Fibroblast of mammary gland (primary cell): ENCODE measurements at places on chromosomes 5 and 9.

- DNase-seq = no peak
These were observed 14.2 kb downstream of the HSPA9 start for GRCh38 chr5:138560971-138561370.

GRCh38 chr5:166961913-166962312 is 1329.5 kb upstream of the WWC1 start:
- DNase-seq = no peak

GRCh38 chr5:140142856-140143255 is 17.1 kb downstream of the IGIP start:
- DNase-seq = no peak

GRCh38 chr5:27129926-27130325 is 91.5 kb upstream of the CDH9 start:
- no peak for DNase-seq

DNA sequence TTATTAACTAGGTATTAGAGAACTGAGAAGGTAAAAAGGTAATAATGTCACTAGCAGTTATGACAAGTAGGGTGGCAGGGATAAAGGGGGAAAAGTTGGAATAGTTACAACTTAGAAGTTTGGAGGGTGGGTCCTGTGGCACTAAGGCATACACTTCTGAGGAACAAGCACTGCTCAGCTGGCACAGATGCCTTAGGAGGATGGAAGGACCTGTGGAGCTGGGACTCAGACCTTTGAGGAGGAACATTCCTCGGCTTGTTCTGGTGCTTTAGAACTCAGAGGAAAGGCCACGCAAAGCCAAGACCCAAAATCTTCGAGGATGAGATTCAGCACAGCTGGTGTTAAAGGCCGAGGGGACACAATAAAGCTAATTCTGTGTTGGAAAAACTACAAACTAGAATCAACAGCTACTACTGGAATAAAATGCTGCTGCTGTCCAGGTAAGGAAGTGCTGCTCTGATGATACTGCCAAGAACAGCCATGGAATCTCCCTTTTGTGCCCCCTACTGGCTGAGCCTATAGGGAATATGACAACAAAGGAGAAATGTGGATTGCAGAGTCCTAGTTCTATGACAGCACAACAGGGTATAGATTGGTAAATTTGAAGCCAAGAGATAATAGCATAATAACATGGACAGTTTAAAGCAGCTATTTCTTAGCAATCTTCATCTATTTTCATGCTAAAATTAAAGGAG is 126.7 kb downstream of the SLC25A46 start:
- peak; percentile 53 for DNase-seq

- DNase-seq = no peak
These were observed 4.7 kb downstream of the PAX5 start for GRCh38 chr9:37029304-37029775.

GRCh38 chr5:122262103-122262502 is 49.9 kb upstream of the SNCAIP start:
- DNase-seq = peak; percentile 79

GRCh38 chr9:119370816-119371215 is 1.6 kb upstream of the BRINP1 start:
- peak; percentile 31 for DNase-seq

- no peak for DNase-seq
These were observed 12.2 kb downstream of the SPINK1 start for GRCh38 chr5:147819261-147819770.

DNA sequence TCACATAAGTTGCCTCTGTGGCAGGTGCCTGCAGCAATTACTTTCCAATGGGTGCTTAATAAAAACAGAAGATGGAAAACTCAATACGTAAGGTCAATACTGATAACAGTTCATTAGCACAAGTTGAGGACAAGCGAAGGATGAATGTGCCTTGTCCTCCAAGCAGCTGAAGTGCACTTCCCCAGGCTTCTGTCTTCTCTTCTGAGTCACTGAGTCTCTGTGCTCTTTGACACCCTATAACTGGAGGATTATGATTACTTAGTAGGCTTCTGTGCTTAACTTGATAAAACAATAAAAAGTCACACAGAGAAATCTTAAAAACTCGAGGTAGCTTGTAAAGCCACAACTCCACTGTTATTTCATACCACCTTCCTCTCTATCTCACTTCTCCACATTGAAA is 216.6 kb upstream of the ADCY2 start:
- DNase-seq = no peak

GRCh38 chr5:72788866-72789505 is 27.5 kb upstream of the TNPO1 start:
- DNase-seq = peak; percentile 26

- no peak for DNase-seq
These were observed 36.0 kb downstream of the SARDH start for GRCh38 chr9:133701981-133702797.

DNA sequence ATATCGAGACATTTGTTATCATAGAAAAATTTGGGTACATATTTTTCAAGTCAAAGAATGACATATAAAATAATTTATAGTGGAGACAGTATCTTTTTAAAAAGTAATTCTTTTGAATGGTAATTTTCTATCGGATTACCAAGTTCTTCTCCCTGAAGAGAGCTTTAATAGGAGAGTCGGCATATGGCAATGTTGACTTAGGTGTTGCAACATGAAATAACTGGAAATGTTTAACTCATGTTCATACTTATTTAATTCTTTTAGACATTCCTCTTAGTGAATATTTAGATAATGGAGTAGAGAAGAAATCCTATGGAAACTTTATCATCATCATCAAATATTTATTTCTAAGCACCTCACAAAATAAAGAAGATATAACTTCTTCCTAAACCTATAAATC is 118.2 kb upstream of the CTNND2 start:
- no peak for DNase-seq

DNA sequence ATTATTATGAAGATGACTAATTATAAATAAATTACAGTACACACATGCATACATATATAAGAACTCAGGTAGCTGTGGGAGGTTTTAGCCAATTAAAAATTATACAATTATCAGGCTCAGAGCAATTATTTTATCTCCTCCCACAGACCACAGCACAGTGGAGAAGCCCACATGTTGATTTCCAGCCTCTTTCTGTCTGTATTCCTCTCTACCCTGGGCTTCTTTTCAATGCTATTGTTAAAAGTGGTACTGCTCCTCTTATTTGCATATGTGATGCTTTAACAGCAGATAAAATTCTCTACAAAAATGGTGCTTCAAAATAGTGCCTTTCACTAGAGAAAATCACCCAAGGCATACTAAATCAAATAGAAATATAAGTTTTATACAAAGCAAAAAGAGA is 218.7 kb downstream of the NFIB start:
- DNase-seq = no peak

DNA sequence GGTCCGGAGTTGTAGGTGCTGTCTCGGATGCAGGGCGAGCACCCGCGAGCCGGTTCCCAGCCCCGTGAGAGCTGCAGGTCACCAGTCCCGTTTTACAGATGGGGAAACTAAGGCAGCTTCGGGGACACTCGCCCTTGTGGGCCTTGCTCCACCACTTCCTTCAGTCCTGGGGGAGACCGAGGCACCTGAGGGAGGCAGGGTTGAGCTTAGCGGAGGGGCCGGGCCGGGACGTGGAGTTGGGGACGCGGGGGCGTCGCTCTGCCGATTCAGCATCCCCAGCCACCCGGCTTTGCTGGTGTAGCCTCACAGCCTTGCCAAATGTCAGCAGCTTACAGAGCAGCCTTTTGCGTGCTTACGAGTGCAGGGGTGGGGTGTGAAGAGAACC is 530 bp downstream of the BBLN start:
- peak; percentile 31 for DNase-seq

DNA sequence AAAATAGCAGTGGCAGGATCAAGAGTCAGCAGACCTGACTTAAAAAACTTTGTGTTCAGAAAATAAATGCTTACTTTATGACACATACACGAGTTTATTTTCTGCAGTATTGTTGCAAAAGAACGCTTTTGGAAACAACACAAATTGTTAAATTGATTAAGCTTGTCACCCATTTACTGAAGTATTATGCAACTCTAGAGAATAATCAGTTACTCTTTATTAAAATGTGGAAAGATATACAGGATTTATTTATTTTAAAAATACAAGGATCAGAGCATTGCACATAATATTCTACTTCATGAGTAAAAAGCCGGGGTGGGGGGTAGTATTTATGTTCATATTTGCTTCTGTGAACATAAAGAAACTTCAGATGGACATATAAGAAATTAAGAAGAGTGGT is 20.0 kb downstream of the FYB1 start:
- DNase-seq = no peak

DNA sequence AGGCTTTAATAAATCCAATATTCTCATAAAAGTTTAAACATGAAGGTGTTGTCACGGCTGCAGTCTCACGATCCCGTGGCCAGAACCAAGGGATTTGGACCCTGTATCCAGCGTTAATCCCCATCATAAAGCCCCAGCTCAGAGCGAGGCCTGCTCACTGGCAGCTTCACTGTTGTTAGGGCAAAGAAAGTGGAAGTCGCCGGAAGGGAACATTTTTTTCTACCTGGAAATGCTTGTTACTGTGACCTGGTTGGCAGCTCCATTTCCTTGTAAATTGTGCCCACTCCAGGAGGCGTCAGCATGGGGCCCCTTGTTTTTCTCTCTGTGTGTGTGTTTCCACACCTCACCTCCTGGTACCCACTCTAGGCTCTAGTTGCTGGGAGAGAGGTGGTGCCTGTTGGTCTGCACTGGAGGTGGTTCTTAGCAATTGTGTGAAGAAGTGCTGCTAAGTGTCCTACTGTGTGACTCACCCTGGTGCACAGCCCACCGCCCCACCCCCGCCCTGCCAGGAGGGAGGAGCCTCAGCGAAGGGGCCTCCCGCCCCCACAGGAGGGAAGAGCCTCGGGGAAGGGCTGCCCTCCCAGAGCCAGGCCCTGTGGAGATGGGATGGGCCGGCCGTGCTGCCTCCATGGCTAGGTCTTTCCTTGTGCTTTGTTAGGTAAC is 105.1 kb downstream of the EHMT1 start:
- peak; percentile 46 for DNase-seq

GRCh38 chr5:180353980-180354452 is 880 bp upstream of the GFPT2 start:
- no peak for DNase-seq

DNA sequence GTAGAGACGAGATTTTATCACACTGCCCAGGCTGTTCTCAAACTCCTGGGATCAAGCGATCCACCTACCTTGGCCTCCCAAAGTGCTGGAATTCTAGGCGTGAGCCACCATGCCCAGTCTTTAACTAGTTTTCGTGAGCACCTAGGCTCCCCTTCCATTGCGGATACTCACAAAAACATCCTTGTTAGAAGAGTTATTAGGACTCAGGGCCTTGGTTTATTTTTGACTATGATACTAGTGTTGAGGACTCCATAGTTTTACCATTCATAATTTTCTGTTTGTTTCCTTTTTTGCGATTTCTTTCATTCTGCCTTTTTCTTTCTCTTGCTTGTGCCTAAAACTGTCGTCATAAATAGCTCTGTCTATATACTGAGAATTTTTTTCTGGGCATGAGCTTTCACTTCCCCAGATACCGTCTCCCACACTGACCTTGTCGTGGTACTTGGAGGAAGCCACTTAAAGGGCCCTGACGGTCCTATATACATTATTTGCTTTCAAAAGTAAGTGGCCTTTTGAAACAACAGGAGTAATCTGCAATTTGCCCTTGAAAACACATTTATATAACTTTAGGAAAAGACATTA is 5.2 kb downstream of the F2R start:
- no peak for DNase-seq

GRCh38 chr5:32928761-32929160 is 217.6 kb downstream of the NPR3 start:
- peak; percentile 43 for DNase-seq

DNA sequence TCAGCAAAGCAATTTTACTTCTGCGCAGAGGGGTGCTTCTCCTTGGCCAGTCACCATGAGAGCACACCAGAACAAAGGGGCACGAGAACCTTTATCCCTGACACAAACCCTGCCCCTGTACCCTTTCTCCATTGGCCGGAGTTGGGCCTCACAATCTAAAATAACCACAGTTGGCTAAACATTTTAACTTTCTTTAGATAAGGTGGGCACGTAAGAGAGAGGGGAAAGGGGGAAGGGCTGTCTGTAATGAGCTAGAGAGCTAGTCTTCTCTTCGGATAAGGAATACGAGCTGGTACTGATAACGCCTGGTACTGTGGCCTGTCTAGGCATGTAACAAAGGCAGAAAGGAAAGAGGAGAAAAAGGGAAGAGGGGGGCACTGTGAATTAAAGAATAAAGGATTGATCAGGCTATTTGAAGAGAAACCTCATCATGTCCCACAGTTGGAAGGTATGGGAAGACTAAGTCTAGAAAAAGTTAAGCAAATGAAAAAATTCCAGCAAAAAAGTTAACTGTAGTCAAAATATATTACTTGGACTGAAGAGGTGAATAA is 1.8 kb upstream of the IARS1 start:
- no peak for DNase-seq

GRCh38 chr9:79236466-79236865 is 335.3 kb upstream of the TLE4 start:
- DNase-seq = peak; percentile 10
